8988T (cell line): ENCODE measurements at places on chromosomes 1 and 21.
A peak's percentile ranks its signal among the peaks of the same experiment; 100 is the strongest.

DNA sequence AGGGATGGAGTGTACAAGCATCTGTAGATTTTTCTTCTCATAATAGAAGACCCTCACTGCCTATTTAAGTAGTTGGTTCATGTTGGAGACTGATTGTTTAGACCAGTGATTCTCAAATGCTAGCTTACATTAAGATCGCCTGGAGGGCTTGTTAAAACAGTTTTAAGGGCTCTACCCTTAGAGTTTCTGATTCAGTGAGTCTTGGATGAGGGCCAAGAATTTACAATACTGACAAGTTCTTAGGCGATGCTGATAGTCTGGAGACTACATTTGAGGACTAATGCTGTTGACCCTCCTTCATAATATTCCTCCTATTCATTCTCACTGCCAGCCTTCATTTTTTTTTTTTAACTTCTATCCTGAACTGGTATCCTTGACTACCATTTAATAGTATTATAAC is 15.2 kb upstream of the AGO3 start:
- DNase-seq, result no peak

- no peak for DNase-seq
These were observed 6.3 kb upstream of the FOXD2 start for GRCh38 chr1:47431534-47431933.

- peak; percentile 48 for DNase-seq
These were observed 8.9 kb downstream of the BSND start for GRCh38 chr1:55007625-55008024.

DNA sequence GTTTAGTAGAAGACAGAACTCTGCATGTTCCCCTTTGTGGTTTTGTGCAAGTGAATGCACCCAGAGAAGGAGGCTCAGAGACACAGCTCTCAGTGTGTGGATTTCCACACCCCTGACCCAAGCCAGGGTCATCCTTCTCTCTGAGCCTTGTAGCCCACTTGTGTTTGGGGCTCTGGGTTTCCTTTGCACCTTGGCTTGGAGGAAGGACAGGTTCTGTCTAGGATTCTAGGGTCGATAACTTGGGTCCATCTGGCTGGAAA is 27.2 kb downstream of the MYOG start:
- DNase-seq, result no peak

DNA sequence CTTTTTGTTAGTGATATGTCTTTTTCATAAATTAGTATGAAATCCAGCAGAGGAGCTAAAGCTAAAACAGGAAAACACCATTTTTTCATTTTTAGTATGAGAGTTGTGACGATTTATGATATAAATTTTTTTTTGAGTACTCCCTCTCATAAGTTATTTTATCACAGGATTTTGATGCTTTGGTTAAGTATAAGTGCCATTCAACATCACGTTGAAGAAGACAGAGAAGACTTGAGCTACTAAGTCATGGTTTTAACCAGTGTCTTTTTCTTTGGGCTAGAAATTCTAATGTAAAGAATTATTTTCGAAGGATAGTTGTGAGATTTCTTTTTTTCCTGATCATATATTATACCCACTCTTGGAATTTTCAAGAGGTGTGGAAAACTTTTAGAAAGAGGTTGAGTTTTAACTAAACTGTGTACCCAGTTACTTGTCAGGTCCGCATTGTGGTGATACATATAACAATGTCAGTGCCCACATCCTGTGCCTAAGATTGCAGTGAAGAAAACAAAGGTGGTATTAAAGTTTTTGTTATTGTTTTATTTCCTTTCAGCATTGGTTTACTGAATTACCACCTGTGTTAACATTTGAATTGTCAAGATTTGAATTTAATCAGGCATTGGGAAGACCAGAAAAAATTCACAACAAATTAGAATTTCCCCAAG is 93.8 kb downstream of the USP25 start:
- DNase-seq, result no peak

DNA sequence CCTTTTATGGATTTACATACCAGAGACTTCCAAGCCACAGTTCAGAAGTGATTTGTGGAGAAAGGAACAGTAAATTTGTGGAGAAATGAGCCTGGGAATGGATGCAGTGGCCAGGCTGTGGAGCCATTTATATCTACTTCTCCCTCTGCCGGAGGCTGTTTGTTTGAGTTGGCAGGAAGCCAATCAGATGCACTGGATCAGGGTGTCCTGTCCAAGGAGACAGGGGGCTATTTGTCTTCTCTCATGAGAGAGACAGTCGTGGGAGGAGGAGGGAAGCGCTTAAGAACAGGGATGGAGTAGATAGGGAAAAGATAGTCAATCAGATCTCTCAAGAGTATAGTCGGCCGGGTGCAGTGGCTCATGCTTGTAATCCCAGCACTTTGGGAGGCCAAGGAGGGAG is 2.8 kb upstream of the HAPLN2 start:
- no peak for DNase-seq

GRCh38 chr1:247362153-247362552 is 30.5 kb upstream of the ZNF496 start:
- DNase-seq, result no peak

GRCh38 chr1:221335161-221336101 is 406.5 kb downstream of the DUSP10 start:
- DNase-seq, result no peak

DNA sequence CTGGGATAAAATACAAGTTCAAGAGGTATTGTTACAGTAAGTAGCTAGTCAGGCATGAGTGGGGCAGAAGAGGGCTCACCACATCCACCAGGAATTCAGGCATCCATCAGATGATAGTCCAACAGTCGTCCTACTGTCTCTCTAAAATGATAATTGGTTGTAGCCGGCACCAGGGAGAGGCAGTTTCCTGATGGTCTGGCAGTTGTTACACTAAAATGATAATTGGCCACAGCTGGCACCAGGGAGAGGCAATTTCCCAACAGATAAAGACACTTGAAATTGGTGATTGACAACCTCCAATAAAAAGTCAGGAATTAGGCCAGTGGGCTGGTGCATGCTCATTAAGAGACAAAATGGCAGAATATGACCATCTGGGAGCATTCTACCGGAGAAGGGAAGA is 545.8 kb downstream of the AMY1C start:
- no peak for DNase-seq

GRCh38 chr1:203364094-203364801 is 13.3 kb upstream of the FMOD start:
- DNase-seq, result no peak

DNA sequence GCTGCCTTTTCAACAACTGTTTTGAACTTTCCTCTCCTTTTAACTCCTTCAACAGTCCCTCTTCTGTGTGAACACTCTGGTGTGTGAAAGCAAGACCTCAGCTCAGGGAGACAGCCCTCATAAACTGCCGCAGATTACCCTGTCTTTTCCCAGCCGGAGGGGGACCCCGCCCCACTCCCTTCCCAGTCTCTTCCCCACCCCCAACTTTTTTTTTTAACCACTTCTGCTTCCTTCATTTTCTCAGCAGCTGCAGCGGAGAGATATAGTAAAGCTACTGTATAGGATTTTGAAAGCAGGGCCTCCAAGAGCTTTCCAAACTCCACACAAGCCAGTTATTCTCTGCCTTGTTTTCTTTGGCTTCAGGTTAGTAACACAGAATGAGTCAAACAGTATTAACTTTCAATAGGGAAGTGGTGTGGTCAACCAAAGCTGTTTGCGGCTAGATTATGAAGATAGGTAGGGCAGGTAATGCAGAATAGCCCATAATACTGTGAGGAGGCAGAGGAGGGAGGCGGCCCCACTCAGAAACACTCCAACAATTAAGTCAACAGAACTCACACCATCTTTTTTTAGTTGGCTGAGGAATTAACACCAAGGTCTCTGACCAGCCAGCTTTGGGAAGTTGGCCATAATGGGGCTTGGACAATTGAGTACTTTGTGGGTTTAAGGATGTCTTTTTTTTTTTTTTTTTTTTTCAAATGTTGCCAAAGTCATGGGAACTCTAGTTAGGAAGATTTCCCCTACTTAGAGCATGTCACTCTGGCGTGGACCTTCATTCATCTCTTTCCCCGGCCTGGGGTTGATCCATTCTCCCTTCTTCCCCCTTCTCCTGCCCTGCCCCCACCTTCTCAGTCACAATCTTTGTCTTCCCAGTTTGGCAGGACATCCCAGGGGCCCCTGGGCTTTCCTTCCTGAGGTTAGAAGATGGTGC is 177.0 kb downstream of the CLIC6 start:
- no peak for DNase-seq

DNA sequence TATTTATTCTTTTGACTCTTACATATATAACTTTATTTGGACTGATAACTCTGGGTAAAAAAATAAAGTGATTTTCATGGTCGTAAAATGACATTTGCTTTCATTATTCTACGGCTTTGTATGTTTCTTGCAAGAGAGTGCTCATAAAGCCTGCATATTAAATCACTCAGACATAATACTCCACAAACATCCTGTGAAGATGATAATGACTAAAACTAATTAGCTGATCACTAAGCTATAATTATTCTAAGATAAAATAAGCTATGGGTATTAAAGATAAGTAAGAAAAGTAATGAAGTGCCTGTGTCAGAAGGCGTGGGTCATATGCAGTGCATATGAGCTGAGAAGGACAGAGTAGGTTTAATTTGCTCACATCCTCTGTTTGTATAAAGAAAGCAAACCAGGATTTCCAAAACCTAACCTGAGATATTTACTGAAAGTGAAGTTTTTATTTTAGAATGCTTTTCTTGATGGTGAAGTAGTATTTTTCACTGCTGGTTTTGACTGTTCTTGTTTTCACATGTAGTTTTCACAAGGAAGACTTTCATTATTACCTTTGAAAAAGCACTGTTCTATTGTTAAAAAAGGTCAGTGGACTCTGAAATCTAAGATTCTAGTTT is 278.8 kb downstream of the AMY1C start:
- no peak for DNase-seq

- no peak for DNase-seq
These were observed 115.3 kb downstream of the RUNX1 start for GRCh38 chr21:34933609-34934335.

DNA sequence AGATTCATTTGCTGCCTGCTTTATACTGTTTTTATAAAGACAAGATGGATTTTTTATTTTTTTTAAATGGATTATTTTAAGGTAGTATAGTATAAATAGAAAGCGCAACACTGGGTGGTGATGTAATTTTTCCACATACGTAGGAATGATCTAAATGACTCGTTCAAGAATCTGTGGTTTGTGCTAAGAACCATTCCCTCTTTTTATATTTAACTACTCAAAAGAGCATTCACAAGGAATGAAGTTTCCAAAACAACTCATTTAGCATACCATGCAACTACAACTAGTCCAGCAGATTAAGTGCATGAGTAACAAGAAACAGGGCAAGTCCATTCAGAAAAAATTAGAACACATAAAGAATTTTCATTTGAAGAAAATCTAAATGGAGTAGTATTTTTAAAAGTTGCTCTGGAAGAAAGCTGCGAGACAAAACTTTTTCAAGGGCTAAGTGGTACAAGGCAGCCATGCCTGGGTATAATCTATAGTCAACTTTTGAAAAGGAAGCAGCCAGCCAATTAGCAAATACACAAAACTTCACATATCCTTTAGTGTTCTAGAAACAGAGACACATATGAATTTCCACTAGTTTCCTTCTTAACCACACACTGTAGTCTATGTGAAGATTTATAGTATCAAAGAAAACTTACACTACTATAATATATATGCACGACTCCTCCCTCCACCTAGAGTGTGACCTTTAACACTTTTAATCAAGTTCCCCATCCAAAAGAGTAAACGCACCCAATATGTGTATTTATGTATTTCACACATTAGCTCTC is 23.4 kb downstream of the GTF2B start:
- DNase-seq, result no peak

GRCh38 chr1:165376041-165376810 is 19.7 kb upstream of the LMX1A start:
- no peak for DNase-seq

DNA sequence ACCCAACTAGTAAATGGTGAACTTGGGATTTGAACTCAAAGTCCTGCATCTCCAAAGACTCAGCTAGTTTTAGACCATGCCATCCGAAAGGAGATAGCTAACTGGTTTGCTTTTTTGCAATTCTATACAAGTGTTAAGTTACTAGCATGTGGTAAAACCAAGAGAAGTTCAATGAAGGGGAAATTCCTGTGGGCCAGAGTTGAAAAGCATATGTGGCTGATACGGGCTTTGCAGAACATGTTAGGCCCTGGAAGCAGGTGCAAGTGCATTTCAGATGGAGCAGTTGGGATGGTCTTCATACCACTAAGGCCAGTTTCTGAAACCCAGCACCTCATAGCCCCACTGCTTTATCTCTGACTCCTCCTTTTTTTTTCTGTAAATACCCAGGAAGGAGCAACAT is 620.9 kb downstream of the PLPP3 start:
- DNase-seq, result no peak

DNA sequence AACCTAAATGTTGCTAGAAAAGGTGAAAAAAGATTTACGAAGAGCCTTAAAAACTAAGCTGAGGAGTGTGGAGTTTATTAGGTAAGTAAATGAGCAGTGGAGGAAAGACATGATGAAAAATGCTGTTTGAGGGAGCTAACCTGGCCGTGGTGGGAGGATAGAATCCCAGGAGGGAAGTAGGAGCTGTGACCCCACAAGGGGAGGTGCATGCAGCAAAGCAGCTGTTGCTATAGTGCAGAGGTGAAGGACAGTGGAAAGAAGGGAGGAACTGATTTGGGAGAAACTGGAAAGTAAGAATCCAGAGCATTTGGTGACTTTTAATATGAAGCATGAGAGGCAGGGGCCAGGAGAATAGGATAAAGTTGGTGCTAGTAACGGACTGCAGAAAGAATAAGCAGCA is 271.7 kb upstream of the ADGRL2 start:
- no peak for DNase-seq

DNA sequence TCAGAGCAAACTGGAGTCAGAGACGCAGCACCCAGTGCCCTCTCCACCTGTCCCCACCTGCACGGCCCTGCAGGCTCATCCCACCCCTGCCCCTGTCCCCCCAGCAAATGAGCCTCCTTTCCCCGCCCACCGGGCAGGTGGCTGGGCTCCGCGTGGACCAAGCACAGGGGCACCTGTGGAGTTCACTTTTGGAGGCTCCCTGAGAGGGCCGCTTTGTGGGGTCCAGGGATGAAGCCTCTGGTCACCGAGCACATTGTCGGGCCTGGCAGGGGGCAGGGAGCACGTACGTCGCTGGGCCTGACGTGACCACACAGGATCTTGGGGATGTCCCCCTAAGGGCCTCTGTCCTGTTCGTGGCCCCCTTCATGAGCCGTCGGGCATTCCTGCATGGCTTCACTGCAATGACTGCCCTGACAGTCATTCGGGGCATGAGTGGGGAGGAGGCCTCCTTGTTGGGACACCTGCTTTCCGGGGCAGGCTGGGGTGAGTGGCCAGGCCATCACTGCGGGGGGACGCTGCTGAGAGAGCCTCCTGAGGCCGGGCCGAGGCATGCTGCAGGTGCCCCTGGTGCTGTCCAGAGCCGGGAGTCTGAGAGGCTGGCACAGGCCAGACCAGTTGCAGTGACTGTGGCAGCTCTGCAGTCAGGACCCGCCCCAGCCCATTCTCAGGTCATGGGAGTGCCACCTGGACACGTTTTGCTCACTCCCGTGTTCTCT is 19.7 kb downstream of the SLX9 start:
- DNase-seq, result no peak

DNA sequence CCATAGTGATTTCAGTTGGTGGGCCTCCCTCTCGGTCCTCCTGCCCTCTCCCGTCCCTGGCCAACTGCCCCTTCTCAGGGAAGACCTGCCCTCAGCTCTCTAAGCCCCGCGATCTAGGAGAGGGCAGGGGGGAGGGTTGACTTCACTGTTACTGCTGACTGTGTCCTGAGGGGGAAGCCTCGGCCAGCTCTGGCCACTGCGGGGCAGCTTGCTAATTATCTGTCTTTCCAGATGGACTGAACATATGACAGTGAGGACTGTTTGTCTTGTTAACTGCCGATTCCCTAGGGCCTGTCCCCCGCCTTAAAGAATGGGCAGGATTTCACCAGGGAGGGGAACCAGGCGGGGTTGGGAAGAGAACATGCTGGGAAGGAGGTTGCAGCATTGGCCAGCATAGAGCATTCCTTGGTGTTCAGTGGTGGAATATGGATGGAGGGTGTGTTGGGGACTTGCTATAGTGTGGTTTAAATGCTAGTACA is 22.9 kb downstream of the NIPAL3 start:
- DNase-seq, result no peak
